ENCODE measurements at places on chromosomes 6 and 20.

- DNase-seq: no peak
Measured at GRCh38 chr6:967701-968100, 274.8 kb upstream of the EXOC2 start.

GRCh38 chr20:33914919-33915318 lies 78.8 kb upstream of the RALY start:
- peak; percentile 87 for DNase-seq

DNA sequence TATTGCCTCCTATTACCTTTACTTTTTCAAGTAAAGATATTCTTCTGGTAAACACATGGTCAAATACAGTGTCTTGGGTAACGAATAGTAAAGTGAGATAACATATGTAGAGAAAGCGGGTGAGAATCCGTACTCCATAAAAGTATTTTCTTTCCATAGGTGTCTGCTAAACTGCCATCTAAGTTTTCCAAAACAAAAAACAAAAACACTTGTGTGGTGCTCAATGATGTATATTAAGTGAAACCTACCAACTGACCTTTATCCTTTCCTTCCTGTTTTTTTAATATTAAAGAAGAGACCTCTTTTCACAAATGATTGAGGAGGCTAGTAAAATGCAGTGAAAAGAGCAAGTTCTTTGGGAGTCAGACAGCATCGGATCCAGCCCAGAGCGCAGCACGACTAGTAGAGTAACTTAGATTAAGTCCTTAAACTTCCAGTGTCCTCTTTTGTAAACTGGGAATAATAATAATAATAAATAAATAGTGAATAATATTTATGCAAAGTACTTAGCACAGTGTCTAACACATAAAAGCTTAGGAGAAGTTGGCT lies 437 bp upstream of the CDKAL1 start:
- DNase-seq: no peak

DNA sequence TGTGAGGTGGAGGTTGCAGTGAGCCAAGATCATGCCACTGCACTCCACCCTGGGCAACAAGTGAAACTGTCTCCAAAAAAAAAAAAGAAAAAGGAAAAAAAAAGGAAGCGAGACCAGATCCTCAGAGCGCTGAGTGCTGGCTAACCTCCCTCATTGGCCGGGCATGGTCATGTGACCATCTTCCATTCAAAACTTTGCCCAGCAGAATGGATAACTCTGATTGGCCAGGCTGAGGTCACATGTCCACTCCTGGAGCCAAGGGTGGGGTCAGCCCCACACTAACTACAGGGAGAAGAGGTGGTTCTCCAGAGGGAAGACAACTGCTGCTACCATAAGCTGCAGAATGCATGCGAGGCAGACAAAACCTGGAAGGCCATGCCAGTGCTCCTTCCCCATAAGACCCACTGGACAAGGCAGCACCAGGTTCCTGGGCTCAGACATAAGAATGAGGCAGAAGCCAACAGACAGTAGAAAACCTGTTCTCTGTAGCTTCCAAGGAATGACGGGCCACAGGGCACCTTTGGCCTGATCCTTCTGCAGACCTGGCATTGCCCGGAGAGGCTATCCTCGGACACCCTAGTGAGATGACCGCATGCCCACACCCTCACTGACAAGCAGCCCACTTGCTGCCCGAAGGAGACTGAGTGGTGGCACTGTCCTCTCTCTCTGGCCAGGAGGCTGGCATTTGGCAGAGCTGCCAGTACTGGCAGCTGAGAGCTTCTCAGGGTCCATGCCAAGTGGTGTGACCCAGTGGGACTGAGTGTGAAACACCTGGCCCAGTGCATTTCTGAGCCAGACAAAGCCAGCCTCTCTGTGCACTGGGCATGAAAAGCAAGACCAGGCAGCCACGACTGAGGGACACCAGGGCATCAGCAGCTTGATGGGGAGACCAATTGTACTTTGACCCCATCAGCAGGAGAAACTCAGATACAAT lies 311.9 kb upstream of the SULF2 start:
- DNase-seq: no peak

GRCh38 chr6:169723200-169723909 lies 945 bp downstream of the PHF10 start:
- peak; percentile 48 for DNase-seq

GRCh38 chr20:7629880-7630279 lies 310.4 kb downstream of the HAO1 start:
- no peak for DNase-seq

GRCh38 chr6:158910484-158911440 lies 89.2 kb downstream of the RSPH3 start:
- no peak for DNase-seq

- no peak for DNase-seq
Measured at GRCh38 chr6:9085054-9085708, 649.8 kb upstream of the SLC35B3 start.

DNA sequence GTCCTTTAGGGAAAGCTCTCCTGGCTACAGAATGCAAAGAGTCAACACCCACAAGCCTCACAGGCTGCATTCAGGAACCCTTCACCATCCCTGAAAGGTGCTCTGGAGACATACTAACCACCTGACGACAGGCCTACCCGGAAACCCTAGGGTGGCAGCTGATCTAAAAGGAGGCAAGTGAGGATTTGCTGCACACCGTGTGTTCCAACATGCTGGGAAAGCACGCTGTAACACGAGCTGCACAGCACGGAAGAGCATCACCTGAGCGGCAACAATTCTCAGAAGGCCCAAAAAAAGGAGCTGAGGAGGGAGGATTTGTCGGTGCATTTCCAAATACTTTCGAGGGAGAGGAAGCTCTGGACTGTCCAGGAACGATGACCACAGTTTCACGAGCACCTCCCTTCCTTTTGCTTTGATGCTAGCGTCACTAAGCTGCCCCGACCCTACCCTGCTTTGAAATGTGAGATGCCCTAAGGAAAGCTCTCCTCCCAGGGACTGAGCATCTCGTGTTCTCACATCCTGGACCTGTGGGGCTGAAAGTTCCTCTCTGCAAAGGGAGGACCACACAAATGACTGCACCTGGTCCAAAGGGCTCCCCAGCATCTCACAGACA lies 87.0 kb downstream of the PPP1R3G start:
- DNase-seq: no peak

- no peak for DNase-seq
Measured at GRCh38 chr20:51042064-51042463, 19.2 kb upstream of the KCNG1 start.

DNA sequence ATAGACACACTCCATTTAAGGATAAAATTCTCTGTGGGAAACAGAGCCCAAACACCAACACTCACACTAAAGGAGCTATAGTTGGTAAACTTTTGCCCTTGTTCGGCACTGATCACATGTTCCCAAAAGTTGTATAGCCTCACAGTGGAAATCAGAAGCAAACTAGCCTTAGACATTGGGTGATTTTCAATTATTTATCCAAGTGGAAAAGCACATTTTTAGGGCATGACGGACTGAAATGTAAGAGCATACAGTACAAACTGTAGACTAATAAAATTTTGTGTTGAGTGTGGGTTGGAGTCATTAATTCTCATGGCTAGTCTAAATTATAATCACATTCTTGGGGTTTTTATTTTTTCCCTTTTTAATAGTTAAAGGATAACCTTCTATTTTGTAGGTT lies 202.4 kb downstream of the MOXD1 start:
- no peak for DNase-seq

GRCh38 chr20:44209686-44210405 lies 725 bp downstream of the OSER1 start:
- no peak for DNase-seq

GRCh38 chr6:1613346-1613687 lies 3.6 kb downstream of the FOXC1 start:
- no peak for DNase-seq

- no peak for DNase-seq
Measured at GRCh38 chr6:146103416-146104072, 74.7 kb downstream of the GRM1 start.

- DNase-seq: peak; percentile 31
Measured at GRCh38 chr6:1461207-1461606, 71.8 kb downstream of the FOXF2 start.

GRCh38 chr6:6479785-6480184 lies 108.7 kb upstream of the LY86 start:
- no peak for DNase-seq

DNA sequence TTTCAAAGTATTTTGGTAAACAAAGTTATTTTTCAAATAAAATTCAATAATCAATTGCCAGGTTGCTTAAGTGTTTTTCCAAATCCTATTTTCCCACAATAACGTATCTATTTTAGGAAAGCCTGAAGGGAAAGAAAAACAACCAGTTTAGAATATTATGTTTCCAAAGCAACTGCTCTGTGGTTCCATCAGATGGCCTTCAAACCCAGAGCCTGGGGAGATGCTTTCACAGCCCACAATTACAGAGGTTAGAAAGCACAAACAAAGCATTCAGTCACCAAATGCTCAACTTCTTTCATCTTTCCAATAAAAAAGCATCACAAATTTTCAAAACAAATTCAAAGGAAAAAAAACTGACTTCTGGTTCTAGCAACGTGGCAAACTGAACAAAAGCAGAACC lies 66.0 kb downstream of the ELOVL5 start:
- no peak for DNase-seq

DNA sequence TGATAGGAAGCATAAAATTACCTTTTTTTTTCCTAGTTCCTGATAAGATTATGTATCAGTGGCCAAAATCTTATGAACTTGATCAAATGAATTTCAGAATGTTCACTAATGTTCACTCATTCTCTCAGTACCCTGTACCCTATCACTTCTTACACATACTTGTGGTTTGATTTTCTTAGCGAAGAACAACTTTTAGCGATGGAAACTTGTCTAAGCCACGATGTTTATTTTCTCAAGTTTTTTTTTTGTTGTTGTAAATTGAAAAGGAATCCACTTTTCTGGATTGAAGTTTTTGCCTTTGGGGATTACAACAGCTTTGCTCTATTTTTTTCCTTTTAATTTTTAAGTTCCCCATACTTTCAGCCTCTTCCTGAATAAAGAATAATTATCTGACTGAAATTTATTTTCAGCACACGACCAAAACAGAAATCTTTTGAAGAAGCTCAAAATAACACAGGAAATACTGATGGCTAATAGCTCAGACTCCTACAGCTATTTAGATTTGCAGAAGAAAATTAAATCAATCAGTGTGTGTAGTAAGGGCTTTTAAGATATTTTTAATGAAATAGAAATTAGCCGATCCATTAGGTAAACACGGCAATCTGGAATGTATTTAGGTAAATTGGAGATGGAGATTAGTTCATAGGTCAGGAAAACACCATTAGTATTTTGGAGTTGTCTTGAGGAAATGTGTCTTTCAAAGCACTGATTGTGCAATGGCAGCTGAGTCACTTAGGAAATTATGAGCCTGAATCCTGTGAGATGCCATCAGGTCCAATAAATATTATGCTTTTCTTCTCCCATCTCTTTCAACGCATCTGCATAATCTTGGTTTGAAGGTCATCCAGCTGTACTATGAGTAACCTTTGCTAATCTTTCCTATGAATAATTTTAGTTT lies 217.5 kb downstream of the GJA1 start:
- peak; percentile 33 for DNase-seq

GRCh38 chr6:128284128-128284527 lies 236.3 kb downstream of the PTPRK start:
- no peak for DNase-seq

- no peak for DNase-seq
Measured at GRCh38 chr20:34164381-34164984, 52.4 kb upstream of the EIF2S2 start.

GRCh38 chr6:4176907-4177306 lies 41.5 kb upstream of the ECI2 start:
- no peak for DNase-seq

DNA sequence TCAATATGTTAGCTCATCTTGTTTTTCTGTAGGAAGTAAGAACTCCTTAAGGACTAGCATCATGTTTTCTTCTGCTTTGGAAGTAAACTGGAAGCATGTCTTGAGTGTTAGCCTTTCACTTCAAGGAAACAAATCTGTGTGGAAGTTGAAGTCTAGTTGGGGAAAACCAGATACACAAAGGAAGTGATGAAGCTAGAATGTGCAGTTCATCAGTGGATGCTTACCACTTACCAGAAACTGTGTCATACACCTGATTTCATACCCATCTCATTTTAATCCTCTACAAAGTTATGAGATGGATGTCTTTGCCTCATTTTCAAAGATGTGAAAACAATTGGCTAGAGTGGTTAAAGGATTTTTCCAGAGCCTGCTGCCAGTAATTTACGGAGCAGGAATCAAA lies 75.8 kb downstream of the TMEM170B start:
- DNase-seq: no peak

GRCh38 chr6:80173411-80173810 lies 66.9 kb downstream of the BCKDHB start:
- no peak for DNase-seq

DNA sequence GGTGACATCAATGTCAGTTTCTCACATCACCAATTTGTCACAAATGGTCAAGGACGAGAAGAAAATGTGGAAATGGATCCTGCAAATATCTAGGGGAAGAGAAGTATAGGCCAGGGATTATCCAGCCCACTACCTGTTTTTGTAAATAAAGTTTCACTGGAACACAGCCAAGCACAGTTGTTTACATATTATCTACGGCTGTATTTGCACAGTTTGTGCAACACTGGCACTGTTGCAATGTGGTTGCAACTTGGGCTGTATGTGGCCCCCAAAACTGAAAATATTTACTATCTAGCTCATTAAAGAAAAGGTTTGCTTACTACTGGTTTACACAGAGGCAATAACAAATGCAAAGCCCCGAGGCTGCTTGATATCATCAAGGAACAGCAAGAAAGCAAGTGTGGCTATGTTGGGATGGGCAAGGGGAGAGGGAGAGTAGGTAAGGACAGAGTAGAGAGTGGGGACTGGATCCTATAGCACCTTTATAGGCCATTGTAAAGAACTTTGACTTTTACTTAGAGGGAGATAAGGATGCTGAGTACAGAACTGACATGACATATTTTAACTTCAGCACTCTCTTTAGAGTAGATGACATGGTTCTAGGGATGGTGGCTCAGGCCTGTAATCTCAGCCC lies 11.8 kb upstream of the STXBP5 start:
- no peak for DNase-seq

GRCh38 chr6:44028789-44029310 lies 98.4 kb downstream of the MRPL14 start:
- DNase-seq: no peak

DNA sequence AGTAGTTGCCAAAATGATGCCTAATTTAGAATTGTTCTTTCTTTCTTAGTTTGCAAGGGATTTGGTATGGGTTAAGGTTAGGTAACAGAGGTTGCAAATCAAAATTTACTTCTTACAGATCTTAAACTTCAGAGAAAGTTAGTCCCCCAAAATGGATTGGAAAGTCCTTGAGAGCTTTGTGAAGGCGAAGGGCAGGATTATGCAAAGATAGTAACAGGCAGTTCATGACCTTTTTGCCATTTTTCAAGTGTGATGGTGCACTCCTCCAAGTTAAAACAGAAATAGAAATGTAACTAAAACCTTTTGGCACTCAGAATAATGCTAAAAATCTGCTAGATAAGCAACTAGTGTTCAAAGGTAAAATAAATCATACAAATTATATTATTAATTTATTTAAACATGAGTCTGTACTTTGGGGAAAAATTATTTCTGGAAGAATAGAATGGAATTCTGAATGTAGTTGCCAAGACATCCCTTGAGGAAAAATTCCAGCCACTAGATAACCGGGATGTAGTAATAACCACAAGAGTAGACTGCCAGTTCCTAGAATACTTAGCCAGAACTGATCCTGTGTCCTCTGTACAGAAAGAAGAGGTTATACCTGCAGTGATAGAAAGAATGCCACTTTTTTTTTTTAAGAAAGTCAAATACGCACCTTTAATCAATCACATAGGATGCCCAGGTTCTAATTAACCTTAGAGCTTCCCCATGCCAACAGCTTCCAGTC lies 31.8 kb upstream of the DAAM2 start:
- no peak for DNase-seq

- DNase-seq: no peak
Measured at GRCh38 chr20:34983995-34984735, 28.5 kb downstream of the MYH7B start.

GRCh38 chr6:111943726-111944125 lies 70.5 kb upstream of the FYN start:
- DNase-seq: no peak
